ENCODE measurements at places on chromosomes 12 and 14.

- no peak for DNase-seq
Measured at GRCh38 chr14:23725980-23726710, 90.0 kb downstream of the DHRS2 start.

DNA sequence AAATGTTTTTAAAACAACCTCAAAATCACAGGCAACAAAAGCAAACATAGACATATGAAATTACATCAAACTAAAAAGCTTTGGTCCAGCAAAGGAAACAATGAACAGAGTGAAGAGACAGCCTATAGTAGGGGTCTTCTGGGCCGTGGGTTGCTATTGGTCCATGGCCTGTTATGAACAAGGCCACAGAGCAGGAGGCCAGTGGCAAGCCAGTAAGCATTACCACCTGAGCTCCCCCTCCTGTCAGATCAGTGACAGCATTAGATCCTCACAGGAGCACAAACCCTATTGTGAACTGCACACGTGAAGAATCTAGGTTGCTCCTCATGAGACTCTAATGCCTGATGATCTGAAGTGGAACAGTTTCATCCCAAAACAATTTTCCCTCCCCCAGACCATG, 174.0 kb downstream of the DIO2 start:
- no peak for DNase-seq

GRCh38 chr12:70534466-70534865, 102.8 kb downstream of the PTPRB start:
- no peak for DNase-seq

DNA sequence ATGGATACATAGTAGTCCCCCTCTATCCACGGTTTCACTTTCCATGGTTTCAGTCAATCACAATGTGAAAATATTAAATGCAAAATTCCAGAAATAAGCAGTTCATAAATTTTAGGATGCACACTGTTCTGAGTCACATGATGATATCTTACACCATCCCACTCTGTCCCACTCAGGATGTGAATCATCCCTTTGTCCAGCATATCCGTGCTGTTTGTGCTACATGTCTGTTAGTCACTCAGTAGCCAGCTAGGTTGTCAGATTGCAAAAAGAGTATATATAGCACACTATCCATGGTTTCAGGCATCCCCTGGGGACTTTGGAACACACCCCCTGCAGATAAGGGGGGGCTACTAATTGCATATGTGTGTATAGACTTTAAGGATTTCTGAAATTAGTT, 8.1 kb upstream of the NAA30 start:
- no peak for DNase-seq

DNA sequence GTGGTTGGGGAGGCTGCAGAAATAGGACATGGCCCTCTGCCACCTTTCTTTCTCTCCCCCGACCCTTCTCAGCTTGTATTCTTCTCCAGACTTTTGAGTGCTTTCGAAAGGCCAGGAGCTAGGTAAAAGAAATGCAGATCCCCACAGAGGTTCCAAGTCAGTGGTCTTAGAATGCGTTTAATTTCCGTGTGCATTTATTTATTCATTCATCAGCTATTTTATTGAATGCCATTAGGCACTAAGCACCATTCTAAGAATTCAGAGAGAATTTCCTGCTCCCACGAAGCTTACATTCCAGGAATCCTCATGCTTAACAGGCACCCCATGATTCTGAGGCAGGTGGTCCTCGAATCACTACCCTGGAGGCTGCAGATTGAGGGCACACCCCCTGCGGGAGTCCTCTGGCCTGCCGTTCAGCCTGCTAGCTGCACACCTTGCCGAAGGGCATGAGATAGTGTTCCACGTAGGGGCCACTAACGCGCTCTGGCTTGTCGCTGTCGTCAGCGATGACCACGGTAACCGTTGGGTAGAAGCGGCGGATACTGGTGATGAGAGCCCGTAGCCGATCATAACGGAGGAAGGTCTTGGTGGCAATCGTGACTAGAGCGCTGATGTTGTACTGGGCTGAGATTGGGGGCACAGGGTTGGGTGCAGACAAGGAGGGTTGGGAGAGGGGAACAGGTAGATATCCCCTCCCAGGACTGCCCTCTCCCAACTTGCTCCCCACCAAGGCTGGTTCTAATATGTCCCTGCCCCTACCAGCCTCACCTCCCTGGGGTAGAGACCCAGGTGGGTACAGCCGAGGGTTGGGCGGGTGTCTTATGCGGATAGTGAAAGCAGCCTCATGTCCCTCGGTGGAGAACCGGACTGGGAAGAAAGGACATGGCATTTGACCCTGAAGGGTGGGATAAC, 4.5 kb downstream of the B4GALNT1 start:
- no peak for DNase-seq

- no peak for DNase-seq
Measured at GRCh38 chr14:78297858-78298257, 127.7 kb downstream of the NRXN3 start.

- DNase-seq: no peak
Measured at GRCh38 chr14:70032447-70032846, 153.2 kb downstream of the SMOC1 start.

DNA sequence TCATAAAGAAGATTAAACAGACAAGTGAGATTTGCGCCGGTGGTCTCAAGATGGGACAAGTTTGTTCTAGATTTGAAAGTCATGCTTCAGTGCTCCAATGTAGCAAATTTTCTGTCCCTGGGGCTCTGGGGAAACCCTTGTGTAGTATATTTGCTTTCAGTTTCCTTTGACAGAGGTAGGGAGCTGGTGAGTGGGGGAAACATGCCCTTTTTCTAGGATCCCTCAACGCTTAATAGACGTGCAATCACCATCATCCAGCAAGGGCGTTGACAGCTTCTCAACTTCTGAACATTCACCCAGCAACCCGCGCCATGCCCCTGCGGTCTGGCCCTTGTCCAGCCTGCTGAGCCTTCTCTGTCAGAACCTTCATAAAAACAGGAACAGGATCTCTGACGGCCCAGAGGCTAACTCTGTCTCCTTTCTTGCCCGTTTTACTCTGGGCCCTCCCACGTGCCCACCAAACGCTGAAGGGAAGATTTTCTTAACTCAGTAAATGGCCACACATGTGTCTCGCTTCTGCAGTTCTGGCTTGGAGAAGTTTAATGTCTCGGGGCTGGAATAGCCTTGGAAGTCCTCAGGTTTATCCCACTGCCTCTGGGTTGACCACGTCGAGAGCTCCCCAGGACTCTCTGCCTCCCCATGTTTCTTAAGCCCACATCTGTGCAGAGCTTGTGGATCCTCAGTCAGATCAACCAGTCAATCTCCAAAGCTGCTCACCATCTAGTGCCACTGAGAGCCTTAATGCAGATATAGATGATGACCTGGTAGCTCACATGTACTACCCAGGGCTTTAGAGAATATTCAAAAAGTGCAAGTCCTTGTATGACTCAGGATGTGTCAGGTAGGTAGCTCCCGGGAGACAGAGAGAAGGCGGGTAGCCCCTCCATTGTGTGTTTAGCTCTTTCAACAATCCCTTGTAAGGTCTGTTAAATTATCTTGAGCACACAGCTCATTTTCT, 58.1 kb upstream of the CCND2 start:
- DNase-seq: no peak

- DNase-seq: peak; percentile 21
Measured at GRCh38 chr14:92392711-92393110, 69.7 kb downstream of the SLC24A4 start.

DNA sequence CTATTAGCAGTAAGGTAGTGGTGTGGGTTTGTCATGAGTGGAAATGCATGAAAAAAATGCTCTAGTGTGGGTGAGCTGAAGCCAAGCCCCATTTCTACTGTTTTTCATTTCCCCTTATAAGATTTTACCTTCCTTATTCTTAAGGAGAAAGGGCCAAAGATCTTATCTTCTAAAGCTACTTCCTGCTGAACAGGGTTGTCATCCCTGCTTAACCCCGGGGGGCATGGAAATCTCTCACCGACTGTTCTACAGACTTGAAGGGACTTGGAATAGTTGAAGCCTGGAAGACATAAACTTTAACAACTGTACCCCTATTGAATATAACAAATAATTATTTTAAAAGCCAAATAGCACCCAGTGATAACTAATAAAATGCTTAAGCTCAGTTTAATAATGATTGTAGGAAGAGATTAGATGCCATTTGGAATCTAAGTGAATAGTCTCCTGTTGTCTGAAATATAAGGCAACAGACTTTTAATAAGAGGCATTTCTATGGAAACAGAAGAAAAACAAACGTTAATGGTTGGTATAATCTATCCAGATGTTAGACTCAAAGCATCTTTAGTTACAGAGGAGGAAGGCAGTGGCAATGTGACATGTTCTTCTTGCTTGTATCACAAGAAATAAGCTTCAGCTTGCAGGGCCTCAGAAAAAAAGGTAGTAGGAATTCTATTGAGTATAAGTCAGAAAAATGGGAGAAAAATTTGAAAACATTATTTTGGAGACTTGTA, 1.8 kb upstream of the GMFB start:
- DNase-seq: no peak

DNA sequence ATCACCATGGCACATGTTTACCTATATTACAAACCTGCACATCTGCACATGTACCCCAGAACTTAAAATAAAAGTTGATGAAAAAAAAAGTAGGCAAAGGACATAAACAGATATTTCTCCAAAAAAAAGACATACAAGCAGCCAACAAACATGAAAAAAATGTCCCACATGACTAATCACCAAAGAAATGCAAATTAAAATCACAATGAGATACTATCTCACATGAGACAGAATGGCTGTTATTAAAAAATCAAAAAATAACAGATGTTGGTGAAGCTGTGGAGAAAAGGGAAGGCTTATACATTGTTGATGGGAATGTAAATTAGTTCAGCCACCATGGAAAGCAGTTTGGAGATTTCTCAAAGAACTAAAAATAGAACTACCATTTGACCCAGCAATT, 68.0 kb upstream of the FAR2 start:
- no peak for DNase-seq

DNA sequence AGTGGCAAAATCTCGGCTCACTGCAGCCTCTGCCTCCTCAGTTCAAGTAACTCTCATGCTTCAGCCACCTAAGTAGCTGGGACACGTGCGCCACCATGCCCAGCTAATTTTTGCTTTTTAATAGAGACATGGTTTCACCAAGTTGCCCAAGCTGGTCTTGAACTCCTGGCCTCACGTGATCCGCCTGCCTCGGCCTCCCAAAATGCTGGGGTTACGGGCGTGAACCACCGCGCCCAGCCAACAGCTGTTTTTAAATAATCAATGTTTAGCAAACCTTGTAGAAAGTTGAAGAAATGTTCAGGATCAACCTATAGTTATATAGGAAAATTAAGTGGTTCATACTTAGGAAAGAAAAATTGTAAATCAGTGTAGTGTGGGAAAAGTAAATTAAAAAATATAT, 6.0 kb upstream of the HSP90AA1 start:
- no peak for DNase-seq

DNA sequence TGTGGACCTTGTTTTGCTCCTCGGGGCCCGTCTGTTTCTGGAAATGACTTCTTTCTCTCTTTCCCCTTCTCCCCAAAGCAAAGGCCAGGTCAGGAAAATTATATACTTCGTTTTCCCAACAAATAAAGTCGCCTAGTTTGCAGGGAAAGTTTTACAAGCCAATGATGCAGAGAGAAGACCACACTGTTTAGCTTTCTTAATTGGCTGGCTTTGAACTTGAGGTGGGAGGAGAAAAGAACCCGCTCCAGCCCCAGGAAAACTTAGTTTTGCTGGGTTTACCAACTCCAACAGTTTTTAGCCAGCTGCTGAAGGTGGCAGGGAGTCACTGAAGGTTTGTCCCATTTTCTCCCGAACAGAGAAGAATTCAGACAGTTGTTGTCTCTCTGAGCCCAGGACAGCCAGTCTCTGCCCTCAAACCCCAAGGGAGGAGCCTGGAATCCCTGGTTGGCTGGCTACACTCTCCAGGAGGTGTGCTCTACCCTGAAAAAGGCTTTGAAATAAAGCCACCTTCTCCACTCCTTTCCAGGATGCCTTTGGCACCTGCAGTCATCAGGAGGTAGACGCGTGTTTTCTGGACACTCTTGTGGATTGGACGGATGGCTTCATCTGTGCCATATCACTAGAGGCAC, 24.8 kb downstream of the BCL11B start:
- DNase-seq: peak; percentile 49

- DNase-seq: no peak
Measured at GRCh38 chr14:79229383-79229909, 981.9 kb downstream of the DIO2 start.

GRCh38 chr12:18922851-18923250, 184.9 kb downstream of the CAPZA3 start:
- DNase-seq: no peak

Data from CD4-positive, alpha-beta T cell (primary cell).